Osteoblast (primary cell): ENCODE measurements at places on chromosomes 6 and 20.

GRCh38 chr6:68094070-68094469 lies 541.0 kb upstream of the ADGRB3 start:
- DNase-seq: no peak

DNA sequence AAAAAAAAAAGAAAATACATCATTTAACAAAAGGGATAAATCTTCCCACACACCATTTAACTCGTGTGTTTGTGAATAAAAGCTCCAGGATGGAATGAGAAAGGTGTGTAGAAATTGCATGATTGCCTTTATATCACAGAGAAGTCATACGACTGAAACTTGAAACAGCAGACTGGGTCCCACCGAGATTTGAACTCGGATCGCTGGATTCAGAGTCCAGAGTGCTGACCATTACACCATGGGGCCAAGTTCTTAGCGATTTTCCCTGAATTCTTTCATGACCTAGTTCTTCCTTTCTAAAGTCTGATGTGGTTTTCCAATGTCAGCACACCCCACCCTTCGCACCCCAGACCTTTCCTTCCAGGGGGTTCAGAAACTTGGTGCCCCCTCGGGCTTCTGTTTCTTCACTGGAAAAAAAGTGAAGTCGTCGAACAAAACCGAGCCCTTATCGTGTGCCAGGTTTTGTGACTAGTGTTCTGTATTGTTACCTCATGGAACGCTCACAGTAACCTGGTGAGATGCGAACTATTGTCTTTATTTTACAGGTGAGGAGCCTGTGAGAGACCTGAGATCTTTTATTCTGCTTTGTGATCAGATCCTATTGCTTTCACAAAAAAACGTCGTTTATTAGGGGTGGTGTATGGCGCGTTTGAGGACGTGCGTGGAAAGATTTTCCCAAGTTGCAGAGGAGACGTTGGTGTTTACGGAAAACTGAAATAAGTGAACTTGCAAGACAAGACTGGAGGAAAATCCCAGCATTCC lies 120.8 kb downstream of the OR2B2 start:
- peak; percentile 76 for DNase-seq

GRCh38 chr6:44708208-44708607 lies 320.7 kb downstream of the CDC5L start:
- DNase-seq: no peak

DNA sequence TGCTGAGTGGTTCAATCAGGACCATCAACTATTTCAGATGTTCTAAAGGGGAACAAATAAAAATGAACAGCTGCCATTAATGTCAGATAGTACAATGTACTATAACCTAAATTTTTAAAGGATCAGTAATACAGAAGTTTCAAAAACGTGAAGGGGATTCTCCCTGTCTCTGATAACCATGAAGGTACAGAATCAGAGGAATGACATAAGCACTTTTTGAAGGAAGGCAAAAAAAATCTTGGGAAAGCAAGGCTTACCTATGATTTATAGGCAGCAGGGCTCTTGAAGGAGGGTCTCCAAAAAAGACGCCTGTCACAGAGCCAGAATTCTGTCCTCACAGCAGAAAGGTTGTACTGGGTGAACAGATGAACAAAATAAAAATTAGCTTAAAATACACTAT lies 20.1 kb downstream of the DEK start:
- DNase-seq: no peak
